ENCODE measurements at places on chromosomes 16 and 17.

GRCh38 chr16:11356573-11357331 lies 11.5 kb downstream of the RMI2 start:
- DNase-seq = no peak

GRCh38 chr17:57465610-57466009 lies 209.3 kb downstream of the MSI2 start:
- no peak for DNase-seq

- peak; percentile 59 for DNase-seq
These were observed 29.1 kb upstream of the IRX6 start for GRCh38 chr16:55294931-55295342.

DNA sequence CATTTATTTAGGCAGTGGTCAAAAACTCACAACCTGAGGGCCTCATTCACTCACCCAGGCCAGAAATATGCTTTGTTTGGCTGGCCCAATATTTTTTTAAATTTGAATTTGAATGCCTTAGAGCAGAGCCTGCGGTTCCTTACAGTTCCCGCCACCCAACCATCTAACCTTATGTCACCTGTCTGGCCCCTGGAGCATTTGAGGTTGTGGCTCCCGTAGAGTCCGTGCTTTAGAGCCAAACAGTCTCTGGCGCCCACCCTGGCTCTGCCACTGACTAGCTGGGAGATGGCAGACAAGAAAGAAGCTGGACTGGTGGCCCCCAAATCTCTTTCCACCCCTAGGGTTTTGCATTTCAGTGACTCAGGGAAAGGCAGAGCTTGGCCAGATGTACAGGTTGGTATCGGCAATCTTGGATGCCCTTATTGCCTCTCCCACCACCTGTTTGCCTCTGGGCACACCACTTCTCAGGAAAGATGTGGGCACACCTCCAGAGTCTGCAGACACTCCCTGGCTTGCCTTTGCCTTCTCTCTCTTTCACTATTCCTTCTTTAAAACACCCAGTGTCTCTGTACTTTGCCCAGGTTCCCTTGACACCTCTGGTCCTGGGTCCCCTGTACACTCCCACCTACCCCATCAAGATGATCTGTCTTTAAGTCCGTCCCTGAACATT lies 1.9 kb upstream of the MAP3K14 start:
- peak; percentile 80 for DNase-seq

GRCh38 chr17:15414532-15415306 lies 52.7 kb downstream of the CDRT4 start:
- no peak for DNase-seq

GRCh38 chr16:67922221-67922620 lies 9.4 kb downstream of the CTRL start:
- no peak for DNase-seq

GRCh38 chr16:77782694-77783093 lies 5.7 kb upstream of the VAT1L start:
- peak; percentile 11 for DNase-seq

DNA sequence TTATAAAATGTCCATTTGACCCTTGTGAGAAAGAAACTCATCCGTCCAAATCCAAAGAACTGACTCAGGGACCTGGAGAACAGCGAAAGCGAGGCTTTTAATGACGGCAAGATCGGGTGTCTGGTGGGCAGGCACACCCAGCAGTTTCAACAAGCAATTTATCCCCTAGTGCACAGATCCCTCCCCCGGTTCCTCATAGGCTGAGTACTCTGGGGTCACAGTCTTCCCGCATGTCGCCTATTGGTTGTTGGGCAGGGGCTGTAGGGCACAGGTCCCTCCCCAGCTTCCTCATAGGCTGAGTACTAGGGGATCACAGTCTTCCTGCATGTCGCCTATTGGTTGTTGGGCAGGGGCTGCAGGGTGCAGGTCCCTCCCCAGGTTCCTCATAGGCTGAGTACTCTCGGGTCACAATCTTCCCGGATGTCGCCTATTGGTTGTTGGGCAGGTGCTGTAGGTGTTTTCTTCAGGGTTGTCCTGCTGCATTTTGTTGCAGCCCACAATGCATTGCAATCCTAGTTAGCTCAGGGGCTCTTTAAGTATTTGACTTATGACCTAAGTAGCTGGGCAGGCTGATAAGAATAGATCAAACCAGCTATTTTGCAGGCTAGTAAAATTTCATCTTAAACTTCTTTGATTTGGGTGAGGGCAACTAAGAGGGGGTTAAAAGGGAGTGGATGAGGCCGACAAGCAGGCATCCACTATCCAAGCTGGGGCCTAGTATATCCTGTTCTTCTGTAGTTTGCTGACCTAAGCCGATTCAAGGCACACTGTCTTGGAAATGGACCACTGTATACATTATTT lies 3.6 kb upstream of the UTS2R start:
- no peak for DNase-seq

DNA sequence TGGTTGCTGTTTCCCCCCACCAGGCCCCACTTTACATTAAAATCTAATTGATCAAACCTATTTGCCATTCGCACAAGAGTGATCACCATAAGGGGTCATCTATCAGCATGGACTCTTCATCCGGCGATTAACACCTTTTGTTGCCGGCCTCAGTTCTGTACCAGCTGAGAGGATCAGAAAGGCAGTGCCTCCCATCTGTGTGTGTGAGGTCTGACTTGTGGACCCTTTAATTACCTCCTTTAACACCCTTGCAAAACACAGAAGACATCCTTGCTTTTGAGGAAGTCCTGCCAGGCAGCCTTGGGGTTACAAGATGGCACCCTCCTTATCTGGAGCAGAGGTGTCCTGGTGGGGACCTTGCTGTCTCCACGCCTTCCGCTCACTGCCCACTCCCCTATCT lies 77.2 kb upstream of the IRX3 start:
- DNase-seq = no peak

DNA sequence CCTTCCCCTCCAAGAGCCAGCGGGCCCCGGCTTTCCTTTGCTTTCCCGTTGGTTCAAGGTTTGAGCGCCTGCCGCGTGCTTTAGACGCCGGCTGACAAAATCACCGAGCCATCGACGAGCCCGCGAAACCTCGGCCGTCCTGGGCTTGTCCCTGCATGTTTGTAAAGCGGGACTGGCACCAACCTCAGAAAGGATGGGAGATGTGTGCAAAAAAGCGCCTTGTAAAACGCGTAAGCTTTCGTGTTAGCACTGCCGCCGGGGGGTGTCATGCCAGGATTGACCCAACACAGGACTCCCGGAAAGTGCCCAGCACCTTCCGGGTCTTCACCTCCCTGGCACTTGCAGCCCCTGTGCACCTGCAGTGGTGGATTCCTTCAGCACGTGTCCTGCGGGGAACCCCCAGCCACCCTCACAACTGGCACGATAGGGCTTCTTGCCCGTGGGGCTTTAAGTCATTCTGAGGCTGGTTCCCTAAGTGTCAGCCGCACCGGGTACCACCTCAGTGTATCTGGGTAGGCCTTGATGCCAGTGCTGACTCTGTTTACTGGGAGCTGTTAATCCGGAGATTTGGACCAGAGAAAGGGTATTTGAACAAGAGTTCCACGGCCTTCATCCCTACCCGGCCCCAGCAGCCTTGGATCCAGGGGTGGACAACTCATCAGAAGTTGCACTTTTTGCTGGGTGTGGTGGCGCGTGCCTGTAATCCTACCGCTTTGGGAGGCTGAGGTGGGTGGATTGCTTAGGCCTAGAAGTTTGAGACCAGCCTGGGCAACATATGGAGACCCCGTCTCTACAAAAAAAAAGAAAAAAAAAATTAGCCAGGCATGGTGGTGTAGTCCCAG lies 817 bp downstream of the NDUFAF8 start:
- DNase-seq = peak; percentile 64

DNA sequence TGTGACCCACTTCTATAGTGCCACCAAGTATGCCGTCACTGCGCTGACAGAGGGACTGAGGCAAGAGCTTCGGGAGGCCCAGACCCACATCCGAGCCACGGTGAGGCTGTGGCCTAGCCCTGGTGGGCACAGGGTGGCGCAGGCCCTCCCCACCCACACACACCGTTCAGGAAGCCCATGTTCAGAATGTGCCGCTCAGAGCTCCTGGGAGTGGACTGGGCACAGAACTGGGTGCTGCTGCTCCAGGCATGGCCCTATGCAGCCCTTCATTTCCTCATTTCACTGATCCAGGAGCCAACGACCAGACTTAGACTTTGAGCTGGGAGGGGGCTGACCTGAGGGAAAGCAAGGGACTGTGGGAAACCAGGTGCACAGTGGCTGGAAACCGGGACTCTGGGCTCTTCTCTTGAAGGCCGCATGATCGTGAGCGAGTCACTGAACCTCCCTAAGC lies 2.4 kb upstream of the MRM1 start:
- DNase-seq = no peak

GRCh38 chr16:23578101-23578830 lies 17.9 kb downstream of the NDUFAB1 start:
- DNase-seq = no peak

DNA sequence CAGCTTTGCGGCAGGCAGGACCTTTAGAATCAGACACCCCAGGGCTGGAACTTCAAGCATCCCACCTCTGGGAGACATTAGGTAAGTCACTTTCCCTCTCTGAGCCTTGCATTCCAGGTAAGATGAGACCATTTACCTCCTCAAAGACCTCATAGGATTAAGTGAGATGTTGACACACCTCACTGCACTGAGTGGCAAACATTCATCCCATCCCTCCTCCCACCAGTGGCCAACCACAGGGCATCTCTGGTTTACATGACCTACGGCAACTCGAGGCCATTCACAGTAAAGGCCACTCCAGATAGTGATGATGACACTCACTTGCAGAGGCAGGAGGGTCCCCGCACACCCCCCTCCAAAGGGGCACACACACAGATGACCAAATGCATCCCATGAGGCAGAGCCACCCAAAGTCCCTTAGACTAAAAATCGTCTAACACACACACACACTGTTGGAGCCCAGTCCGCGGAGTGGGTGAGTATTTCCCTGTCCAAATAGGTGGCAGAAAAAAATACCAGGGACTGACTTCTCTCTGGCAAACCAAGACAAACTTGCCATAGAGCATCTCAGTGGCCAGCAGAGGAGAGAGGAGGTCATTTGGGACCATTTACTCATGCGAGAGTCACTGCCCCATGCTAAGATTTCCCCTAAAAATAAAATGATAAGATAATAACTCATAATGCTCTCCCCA lies 454.9 kb downstream of the SOX9 start:
- no peak for DNase-seq

DNA sequence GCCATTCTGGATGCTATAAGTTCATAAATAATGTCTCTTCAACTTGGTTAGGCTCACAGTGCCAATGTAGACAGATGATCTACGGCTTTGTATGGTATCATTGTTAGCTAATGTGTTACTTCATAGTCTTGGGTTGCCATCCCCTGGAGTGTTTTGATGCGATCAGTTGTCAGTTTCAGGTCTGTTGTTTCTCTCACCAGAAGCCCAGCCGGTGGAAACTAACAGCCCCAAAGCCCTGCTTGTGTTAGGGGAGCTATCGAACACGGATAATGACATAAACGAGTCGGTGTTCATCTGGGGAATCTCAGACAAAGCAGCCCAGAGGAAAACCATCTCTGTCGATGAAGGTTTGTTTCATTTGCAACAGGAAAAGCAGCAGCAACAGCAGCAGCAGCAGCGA lies 107.4 kb upstream of the ANKFN1 start:
- DNase-seq = no peak

- DNase-seq = no peak
These were observed 3.7 kb downstream of the SPATA2L start for GRCh38 chr16:89697616-89698331.

DNA sequence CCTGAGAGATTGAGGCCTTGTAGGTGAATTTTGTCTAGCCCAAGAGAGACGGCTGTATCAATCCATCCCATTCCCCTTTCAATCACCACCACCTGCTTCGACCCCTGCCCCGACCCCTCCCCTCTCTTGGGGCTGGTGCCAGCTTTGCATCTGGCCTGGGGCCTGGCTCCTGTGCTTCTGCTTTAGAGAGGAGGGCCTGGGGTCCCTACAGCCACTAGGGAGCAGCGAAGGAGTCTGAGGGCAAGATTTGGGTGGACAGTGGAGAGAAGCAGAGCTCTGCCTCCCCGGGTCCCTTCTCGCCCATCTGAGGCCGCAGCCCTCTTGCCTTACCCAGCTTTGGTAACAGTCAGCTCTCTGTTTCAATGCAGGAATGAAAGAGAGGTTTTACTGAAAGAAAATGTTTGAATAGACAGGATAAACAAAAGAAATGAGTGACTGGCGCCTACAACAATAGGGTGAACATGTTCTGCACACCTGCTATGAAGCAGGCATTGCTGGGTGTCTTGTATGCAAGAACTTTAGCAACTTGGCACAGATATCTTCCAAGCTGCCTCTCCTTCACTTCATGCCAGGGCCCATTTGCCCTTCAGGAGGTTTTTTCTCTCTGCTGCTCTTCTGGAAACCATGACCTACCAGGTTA lies 57.4 kb downstream of the SLC47A1 start:
- DNase-seq = no peak

DNA sequence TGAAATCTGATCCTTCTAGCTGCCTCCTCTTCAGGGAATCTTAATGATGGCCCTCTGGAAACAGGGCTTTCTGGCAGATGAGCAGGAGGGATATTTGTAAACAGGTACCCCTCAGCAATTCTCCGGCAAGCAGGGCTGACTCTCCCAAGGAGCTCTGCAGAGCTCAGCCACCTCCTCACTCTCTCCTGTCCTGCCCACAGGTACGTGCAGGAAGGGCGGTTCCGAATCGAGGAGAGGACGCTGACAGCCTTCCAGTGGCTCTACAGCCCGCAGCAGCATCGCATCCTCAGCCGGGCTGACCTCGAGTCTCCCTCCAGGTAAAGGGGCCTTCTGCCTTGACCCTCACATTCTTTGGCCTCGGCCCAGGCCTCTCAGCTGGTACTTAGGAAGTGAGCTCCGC lies 20.7 kb upstream of the CCDC92B start:
- no peak for DNase-seq

GRCh38 chr17:37791447-37792399 lies 46.9 kb upstream of the HNF1B start:
- peak; percentile 4 for DNase-seq

- DNase-seq = no peak
These were observed 23.2 kb upstream of the NACA2 start for GRCh38 chr17:61614219-61614618.

DNA sequence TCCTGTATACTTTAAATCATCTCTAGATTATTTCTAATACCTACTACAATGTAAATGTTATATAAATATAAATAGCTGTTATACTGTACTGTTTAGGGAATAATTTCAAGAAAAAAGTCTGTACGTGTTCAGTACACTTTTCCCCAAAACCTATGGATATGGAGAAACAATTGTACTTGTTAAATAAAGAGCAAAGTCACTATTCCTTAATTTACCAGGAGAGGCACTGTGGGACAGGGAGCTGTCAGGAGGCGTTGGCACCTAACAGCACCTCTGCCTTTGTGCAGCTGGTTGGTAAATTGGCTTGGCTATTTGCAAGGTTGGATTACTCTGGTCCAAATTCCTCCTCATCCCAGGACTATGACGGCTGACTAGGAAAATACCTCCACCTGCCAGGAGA lies 28.0 kb downstream of the CRHR1 start:
- DNase-seq = peak; percentile 10

- no peak for DNase-seq
These were observed 14.4 kb downstream of the CPNE2 start for GRCh38 chr16:57106767-57107166.

- no peak for DNase-seq
These were observed 10.5 kb downstream of the CDK5RAP3 start for GRCh38 chr17:47981462-47981861.

GRCh38 chr17:66950325-66950724 lies 14.2 kb upstream of the CACNG4 start:
- DNase-seq = no peak

- DNase-seq = peak; percentile 81
These were observed 198.9 kb downstream of the ZFHX3 start for GRCh38 chr16:72848759-72849664.
